ENCODE measurements at places on chromosomes 3 and 15.

DNA sequence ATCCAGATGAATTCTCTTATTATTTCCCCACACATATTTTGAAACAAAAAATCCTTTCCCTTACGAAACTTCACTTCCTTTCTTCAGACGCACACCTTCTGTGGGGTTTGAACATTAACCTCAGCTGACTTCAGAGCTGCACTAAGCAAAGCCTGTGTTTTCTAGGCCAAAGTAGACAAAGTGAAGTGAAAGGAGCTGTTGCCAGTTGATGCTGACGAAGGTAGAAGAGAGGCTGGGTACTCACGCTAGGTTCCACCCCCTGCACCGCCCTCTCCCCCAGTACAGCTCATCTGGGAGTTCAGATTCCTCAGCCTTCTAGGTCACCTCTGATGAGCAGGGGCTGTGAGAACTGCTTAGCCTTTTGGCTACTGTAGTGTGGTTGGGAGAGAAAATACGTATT is 24.1 kb downstream of the DUT start:
- no peak for DNase-seq

GRCh38 chr3:109363634-109364033 is 26.3 kb upstream of the DPPA4 start:
- DNase-seq, result no peak

- DNase-seq, result no peak
Observed at GRCh38 chr3:16300881-16301359, 35.9 kb downstream of the OXNAD1 start.

- DNase-seq, result no peak
Observed at GRCh38 chr3:105356396-105356795, 10.3 kb upstream of the ALCAM start.

DNA sequence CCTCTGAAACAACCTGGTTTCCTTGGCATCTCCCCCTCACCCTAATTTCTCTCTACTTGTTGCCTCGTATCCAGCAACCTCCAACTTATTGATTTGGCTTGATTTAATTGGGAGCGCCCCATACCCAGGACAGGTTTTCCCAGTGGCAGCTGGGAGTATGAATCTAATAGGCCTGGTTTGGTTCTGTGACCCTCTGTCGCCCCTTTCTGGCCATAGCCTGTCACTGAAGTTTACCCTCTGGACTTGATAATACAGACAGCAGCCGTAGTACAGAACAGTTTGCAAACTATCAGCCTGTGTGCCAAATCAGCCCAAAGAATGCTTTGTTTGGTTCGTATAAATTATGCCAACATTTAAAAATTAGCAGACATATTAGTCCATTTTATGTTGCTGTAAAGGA is 525.1 kb upstream of the GOLIM4 start:
- DNase-seq, result no peak

- no peak for DNase-seq
Observed at GRCh38 chr15:88655103-88655553, 16.3 kb downstream of the ISG20 start.

DNA sequence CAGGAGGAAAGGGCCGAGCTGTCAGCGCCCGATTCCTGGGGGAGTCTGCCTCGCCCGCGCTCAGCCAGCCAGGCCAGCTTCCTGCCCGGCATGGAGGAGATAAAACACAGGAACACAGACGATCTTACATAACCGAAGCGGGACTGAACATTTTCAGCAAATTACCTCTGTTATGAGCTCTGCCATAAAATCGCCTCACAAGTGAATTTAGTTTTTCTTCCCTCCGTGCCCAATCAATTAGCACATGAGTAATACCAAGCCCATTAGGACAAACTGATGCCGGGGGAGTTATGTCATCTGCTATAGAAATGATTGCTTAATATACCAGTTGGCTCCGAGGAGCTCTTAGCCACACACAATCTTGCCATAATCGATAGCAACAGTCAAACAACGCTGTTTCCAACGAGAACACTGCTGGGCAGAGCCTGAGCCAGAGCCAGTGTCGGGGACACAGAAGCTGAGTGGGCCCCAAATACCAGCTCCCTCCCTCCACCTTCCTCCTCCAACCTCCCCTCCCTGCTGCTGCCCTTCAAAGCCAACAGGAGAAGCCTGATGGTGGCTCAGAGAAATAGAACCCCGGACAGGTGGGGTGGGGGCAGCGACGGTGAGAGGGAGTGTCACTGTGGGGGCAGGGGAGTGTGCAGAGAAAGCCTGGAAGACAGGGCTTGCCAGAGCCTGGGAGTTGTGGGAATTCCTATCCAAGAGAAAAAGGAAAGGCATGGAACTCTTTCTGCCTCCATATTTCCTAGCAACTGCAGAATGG is 279.4 kb upstream of the TLE3 start:
- DNase-seq, result no peak

DNA sequence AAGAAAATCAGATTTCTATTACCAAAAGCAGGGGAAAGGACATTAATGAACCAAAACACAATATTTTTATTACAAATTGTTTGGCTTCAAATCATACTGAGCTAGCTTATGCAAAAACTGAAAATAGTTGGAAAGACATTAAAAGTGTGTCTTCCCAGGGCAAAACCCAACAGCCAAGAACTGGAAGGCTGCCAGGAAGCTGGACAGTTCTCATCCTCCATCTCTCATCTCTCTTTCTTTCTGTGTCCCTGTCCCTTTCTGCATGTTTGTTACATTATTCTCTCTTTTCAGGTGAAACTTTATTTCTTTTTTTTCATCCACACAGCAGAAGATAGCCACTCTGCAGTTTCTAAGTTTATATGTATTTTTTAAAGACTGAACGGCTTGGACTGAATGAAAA is 41.1 kb upstream of the SNTN start:
- no peak for DNase-seq

- DNase-seq, result no peak
Observed at GRCh38 chr3:116226266-116226665, 219.0 kb downstream of the LSAMP start.

DNA sequence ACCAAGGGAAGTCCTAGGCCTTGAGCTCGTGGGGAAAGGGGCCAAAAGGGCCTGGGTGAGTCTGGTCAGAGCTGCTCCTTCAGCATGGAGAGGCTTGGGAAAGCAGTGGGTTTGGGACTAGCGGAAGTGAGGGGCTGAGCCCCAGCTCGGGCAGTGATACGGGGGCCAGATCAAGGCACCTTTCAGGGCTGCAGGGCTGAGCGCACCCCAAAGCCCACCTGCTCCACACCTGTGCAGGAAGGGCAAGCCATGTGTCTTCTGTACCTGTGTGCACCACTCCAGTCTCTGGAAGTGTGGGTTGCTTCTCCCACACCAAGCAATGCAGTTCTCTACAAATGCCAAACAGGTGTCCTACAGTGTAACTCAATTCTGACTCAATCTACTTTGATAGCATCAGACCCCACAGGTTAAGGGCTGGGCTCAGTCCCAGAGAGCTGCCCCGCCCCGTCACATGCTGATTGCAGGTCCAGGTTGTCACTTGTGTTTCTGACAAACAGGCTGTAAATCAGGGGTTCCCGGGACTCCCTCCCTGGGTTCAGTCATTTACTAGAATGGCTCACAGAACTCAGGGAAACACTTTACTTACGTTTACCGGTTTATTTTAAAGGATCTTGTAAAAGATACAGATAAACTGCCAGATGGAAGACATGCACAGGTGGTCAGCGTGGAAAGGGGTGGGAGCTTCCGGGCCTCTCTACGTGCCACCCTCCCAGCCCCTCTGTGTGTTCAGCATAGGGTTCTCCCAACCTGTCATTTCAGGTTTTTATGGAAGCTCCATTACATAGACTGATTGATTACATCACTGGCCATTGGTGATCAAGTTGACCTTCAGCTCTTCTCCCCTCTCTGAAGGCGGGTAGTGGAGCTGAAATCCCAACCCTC is 28.8 kb upstream of the KLF13 start:
- no peak for DNase-seq

DNA sequence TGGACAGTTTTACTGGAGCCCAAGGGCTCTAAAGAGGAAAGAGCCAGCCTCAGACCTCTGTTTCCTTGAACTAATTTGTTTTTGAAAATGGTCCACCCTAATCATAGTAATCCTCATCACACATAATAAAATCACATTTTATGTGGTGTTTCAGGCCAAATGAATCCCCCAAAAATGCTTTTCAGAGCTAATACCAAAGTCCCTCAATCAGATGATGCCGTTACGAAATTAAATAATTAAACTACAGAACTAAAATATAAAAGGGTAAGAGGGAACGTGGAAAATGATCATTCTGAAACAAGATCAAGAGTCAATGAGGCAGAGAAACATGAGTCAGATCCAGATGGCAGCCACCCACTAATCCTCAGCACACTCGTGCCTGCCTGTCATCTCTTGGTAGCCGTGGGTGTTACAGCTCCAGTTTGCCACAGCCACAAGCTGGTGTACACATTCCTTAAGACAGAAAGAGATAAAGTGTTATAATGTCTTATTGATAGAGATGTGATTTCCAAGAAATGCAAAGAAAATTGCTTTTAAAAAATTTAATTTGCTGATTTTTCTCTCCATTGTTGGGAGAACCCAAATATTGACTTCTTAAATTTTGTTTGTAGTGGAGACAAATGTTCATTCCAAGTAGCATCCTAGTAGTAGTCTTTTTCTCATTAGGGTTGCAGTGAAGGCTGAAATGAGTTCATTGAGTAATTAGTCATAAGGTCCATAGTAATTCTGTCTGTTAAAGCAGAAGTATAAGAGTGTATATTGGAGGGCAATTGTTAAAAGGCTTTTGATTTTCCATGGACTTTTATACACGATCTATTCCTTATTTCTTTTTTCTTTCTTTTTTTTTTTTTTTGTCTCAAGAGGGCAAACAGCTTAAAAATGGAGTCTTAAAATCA is 104.2 kb downstream of the AGBL1 start:
- no peak for DNase-seq

DNA sequence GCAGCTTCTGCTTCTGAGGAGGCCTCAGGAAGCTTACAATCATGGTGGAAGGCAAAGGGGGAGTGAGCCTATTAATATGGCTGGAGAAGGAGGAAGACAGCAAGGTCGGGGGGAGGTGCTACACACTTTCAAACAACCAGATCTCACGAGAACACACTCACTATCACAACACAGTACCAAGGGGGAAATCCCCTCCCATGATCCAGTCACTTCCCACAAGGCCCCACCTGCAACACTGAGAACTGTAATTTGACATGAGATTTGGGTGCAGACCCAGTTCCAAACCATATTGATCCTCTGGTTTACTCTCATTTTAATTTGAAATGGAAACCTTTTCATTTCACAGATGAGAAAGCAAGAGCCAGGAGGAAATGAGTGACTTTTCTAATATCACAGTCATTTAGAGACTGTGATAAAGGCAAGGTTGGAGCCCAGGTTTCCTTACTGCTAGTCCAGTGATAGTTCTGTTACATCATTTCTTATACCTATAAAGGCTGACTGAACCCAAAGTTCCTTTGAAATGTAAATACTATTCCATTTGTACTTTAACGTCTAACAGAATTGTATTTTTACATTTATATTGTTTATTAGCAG is 105.8 kb upstream of the GAP43 start:
- no peak for DNase-seq

- DNase-seq, result no peak
Observed at GRCh38 chr3:44132061-44132460, 109.6 kb upstream of the TOPAZ1 start.

- no peak for DNase-seq
Observed at GRCh38 chr3:124298951-124299350, 307.0 kb upstream of the ROPN1 start.

DNA sequence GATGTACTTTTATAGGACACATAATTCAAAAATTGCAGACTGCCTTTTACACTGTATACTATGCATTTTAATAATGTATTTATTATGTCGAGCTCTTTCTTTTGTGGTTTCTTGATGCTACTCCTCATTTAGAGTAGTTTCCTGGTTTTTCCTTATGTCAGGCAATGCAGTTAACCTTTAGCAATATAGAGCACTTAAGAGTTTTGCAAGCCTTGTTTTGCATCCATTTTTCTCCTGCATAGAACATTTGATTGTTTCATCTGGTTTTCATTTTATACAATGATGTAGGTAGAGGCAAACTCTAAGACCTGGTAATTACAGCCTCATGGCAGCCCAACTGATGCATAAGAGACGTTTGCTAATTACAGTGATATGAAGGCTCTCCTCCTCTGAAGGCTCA is 86.3 kb downstream of the PDZRN3 start:
- DNase-seq, result no peak

Data from D721Med (cell line).